Right ventricle myocardium superior (tissue), 1 donor: ENCODE measurements at places on chromosomes 6 and 20.

GRCh38 chr20:31723069-31723318 is 326 bp upstream of the BCL2L1 start:
- DNase-seq = no peak

DNA sequence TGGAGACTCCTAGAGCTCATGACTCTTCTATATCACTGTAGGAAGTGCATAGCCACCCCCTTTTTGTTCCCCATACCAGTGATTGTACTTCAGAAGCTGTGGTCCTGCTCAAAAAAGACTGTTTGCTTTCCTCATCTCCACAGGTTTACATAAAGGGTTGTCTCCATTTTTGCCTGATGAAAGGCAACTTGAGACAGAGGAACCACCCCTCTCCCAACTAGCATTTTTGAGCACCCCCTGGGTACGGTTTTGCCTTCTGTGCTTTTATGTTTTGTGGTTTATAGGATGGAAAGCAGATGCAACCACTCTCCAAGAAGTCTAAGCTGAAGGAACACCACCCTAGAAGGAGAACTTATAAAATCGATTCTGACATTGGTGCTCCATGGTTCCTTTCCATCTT is 127.7 kb upstream of the SUPT3H start:
- DNase-seq = no peak

DNA sequence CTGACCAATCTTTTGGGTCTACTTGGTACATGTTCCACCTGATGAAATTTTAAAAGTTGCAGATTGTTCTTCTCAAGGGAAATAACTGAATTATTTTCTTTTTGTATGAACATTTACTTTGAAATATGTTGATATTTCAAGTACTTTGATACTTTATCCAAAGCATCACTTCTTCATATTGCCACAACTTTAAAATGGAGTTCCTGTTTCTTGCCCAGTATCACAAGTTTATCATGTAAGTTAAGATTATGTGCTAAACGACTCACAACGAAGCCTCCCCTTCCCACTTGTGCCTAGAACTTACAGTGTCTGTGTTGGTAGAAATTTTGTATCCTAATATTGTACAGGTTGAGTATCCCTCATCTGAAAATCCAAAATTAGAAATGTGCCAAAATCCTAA is 108.4 kb downstream of the ARID1B start:
- no peak for DNase-seq

- DNase-seq = no peak
Measured at GRCh38 chr20:13173201-13173600, 47.9 kb upstream of the ISM1 start.

- no peak for DNase-seq
Measured at GRCh38 chr6:93972791-93973190, 553.4 kb upstream of the EPHA7 start.

DNA sequence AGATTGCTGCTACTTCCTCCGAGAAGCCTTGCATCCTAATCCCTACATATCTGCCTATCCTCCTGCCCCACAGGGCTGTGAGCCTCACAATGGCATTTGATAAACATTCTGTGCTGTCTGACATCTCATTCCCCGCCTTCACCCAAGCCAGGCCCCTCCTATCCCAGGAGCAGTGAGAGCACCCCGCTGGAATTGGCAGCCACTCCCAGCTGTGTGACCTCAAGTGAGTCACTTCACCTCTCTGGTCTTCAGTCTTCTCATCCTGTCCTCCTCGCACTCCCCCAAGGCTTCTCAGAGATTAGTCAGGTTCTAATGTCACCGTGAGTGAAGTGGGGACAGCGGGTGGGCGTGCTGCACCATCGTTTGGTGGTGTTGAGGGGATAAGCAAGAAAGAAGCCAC is 81.7 kb downstream of the CDH22 start:
- DNase-seq = no peak

DNA sequence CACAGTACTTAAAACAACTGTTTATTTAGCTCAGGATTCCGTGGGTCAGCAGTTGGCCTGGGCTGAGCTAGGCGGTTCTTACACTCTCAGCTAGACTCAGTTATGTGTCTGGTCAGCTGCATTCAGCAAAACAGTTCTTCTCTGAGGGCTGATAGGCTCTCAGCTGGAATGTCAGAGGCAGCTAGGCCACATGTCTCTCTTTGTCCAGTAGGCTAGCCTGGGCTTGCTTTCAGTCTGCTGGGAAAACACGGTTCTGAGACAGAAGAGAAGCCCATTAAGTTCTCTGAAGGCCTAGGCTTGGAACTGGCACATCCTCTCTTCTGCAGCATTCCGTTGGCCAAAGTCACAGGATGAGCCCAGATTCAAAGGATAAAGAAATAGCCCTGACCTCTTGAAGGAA is 65.6 kb downstream of the TULP4 start:
- no peak for DNase-seq

GRCh38 chr20:44324343-44324742 is 12.5 kb upstream of the R3HDML start:
- no peak for DNase-seq

- DNase-seq = no peak
Measured at GRCh38 chr6:169972101-169972651, 220.8 kb downstream of the ERMARD start.

DNA sequence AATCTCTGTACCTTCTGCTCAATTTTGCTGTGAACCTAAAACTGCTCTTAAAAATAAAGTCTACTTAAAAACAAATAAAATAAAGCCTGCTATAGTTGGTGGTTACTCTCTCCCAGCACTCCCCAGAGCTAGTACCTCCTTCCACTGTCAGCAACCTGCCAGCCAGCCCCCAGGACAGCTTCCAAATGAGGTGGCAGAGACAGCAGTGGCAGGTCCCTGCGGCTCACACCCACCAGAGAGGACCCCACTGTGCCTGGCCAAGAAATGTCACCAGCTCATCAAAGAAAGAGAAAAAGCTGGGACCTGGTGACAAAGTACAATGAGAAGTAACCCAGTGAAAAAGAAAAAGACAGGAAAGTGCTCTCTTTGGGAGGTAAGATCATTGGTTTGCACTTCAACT is 15.2 kb downstream of the APMAP start:
- no peak for DNase-seq

DNA sequence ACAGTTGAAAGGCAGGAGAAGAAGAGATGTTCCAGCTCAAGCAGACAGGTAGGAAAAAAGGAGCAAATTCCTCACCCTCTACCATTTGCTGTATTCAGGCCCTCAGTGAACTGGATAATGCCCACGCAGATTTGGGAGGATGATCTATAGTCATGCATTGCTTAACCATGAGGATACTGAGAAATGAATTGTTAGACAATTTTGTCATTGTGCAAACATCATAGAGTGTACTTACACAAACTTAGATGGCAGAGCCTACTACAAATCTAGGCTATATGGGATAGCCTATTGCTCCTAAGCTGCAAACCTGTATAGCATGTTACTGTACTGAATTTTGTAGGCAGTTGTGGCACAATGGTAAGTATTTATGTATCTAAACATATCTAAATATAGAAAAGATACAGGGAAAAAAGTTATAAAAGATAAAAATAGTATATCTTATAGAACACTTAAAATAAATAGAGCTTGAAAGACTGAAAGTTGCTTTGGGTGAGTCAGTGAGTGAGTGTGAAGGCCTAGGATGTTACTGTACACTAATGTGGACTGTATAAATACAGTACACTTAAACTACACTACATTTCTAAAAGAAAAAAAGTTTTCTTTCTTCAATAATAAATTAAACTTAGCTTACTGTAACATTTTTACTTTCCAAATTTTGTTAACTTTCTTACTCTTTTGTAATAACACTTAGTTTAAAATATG is 672.3 kb downstream of the UTRN start:
- no peak for DNase-seq

DNA sequence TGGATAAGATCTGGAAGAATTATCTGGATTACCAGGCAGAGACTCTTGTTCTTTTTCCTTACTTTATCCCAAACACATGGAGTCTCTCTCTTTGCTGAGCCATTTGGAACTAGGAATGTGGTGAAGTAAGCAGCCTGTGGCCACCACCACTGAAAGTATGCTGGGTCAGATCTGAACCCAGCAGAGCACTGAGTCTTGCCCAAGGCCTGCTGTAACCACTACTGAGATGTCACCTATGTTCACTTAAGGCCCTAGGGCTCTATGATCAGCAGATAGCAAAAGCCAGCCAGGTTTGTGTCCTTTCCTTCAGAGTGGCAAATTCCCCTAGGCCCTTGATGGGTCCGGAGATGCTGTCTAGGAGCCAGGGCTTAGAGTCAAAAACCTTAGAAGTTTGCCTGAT is 103.3 kb upstream of the PLN start:
- no peak for DNase-seq

DNA sequence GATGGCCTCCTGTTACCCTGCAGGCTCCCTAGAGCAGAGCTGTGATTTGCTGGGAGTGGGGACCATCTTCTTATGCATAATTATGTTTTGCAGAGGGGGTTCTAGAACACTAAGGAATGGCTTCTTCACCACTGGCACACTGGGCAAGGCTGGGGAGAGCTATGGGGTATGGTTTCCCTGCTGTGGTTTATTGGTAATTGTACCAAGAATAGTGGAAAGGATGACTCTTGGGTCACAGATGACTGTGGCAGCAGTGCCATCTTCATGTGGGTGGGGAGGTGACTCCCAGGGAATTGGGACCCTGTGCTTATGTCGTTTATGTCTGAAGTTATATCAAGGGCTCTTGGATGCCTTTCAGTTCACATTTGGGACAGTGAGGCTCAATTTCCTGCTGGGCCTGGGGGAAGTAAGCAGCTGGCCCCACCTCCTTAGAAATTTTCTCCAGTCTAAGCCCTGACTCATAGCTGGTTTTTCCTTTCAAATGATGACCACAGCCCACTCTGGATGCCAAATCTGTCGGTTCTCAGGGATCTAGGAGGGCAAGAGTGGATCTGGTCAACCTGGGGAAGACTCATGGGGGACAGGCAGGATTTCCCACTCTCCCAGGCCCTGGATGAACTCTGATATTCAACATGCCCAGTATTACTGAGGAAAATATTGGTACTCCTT is 230.8 kb downstream of the LRFN2 start:
- DNase-seq = no peak

GRCh38 chr6:154261688-154262397 is 94.8 kb downstream of the IPCEF1 start:
- DNase-seq = no peak

DNA sequence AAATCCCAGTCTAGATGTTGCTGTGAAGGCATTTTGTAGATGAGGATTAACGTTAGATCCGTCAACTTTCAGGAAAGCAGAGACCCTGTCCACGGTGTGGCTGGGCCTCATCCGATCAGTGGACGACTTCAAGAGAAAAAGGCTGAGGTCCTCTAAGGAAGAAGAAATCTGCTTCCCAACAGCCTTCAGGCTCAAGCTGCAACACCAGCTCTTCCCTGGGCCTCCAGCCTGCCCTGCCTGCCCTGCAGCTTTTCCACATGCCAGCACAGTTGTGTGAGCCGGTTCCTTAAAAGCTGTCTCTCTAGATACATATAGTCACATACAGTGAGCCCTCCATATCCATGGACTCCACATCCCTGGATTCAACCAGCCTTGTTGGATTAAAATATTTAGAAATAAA is 14.1 kb upstream of the PDE10A start:
- no peak for DNase-seq

GRCh38 chr20:53728359-53728758 is 134.7 kb upstream of the ZNF217 start:
- no peak for DNase-seq

- no peak for DNase-seq
Measured at GRCh38 chr6:163457637-163458561, 43.4 kb downstream of the QKI start.

- DNase-seq = no peak
Measured at GRCh38 chr6:100592929-100593328, 128.2 kb upstream of the SIM1 start.

DNA sequence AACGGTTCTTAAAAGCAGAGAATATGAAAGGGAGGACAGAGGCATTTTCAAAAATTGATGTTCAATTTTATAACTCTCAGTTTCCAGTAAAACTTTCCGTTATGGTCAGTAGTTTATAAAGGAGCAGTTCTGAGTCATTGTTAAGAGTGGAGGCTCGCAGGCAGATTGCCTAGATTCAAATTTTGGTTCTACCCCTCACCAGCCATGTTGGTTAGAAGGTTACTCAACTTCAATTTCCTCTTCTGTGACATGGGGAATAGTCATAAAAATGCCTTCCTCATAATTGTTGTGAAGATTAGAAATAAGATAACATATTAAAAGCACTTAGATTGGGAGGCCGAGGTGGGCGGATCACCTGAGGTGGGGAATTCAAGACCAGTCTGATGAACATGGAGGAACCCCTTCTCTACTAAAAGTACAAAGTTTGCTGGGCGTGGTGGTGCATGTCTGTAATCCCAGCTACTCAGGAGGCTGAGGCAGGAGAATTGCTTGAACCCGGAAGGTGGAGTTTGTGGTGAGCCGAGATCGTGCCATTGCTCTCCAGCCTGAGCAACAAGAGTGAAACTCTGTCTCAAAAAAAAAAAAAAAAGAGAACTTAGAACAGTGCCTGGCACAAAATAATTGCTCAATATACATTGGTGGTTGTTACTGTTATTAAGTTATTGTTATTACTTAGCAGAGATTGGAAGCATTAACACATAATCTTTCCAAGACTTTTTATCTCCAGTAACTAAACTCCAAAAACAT is 348.9 kb downstream of the NRN1 start:
- DNase-seq = no peak

GRCh38 chr6:145736661-145737144 is 1.4 kb upstream of the EPM2A start:
- no peak for DNase-seq

DNA sequence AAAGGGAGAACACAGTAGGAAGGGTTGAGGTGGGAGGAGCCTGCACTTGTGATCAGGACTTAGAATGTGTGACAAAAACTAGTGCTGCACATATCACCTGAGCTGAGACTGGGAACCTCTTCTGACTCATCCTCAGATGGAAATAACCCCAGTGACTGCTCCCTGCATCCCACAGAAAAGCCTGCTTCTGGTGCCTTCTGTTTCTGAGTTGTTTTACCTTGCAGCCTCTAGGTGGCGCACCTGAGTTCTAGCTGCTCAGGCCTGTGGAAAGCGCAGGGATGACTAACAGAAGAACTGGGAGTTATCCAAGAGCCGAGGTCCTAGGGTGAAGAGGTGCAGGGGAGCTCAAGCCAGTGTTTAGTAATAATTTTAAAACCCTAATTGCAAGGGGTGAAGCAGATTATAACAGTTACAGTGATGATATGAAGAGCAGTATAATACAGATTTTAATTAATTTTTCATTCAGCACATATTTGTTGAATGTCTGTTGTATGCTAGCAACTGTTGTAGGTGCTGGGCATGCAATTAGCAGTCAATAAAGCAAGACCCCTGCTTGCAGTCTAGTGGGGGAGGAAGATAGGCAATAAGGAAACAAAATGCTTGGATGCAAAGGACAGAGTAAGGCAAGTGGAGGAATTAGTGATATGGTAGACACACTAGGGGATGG is 302.5 kb downstream of the DHX35 start:
- peak; percentile 52 for DNase-seq

- no peak for DNase-seq
Measured at GRCh38 chr20:59948828-59949720, 8.9 kb downstream of the FAM217B start.

GRCh38 chr6:30091577-30092381 is 16.2 kb upstream of the RNF39 start:
- DNase-seq = no peak

DNA sequence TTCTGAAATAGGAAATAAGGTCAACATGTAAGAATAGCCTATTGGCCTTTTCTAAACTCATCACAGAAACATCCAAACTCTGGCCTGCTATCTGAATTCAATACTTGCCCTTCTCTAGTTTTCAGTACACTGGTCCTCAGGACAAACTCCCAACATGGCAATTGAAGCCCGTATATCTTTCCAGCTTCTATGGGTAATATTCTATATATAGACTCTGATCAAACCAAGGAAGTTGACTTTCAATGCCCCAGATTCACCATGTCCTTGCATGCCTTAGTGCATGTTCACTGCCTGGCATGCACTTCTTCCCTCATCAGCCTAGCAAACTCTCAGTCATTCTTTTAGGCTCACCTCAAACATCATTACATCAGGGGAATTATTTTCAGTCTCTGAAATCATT is 73.2 kb downstream of the RSPO3 start:
- DNase-seq = no peak
